Stimulated activated CD8-positive, alpha-beta memory T cell treated with anti-CD3 and anti-CD28 coated beads, Interleukin-7, amount 100 ng/mL, for 4 hours (primary cell): ENCODE measurements at places on chromosomes 2 and 18.

GRCh38 chr2:8652774-8653426 lies 29.0 kb upstream of the ID2 start:
- no peak for DNase-seq

DNA sequence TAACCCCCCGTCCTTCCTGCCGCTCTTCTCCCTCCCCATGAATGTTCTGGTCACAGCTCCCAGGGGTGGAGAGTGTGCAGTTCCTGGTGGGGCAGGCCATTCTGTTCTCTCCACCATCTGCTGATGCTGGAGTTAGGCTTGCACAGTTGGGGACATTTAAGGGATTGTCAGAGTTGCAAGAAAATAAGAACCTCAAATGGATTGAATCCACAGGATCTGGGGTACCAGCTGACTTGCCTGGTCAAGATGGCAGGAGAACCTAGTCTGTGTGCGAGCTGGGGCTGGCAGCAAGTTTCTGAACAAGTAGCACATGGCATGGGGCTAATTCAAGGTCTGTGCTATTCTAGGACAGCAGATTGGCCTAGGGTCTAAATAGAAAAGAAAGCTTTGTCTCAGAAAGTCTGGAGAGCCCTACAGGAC lies 60.8 kb upstream of the TXNDC2 start:
- DNase-seq: no peak

GRCh38 chr2:50492477-50492851 lies 539.5 kb downstream of the NRXN1 start:
- no peak for DNase-seq

DNA sequence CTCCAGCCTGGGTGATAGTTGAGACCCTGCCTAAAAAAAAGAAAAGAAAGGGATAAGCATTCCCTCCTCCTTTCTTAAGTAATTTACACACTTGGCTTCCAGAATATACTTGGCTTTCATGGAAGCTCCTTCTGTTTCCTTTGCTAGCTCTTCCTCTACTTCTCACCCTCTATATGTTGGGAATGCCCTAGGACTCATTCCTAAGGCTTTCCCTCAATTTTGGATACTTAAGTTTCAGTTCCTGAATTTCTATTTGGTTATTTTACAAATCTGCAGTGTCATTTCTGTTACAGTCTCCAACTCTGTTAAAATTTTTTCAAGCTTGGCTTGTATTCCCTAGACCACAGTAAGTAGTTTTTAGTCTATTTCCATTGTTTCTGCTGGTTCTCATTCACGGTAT lies 23.6 kb downstream of the SP3 start:
- DNase-seq: no peak

- DNase-seq: no peak
Observed at GRCh38 chr2:15425712-15426111, 135.4 kb downstream of the NBAS start.

- no peak for DNase-seq
Observed at GRCh38 chr2:162295009-162295408, 23.5 kb downstream of the IFIH1 start.

GRCh38 chr2:126496493-126496892 lies 159.5 kb upstream of the GYPC start:
- DNase-seq: no peak

GRCh38 chr2:237590272-237591140 lies at the start of gene RAB17:
Gene RAB17, minus strand, starts transcription at chr2:237590734. Its CDS starts 4,580 bp downstream, at chr2:237586154.
- no peak for DNase-seq

- DNase-seq: no peak
Observed at GRCh38 chr2:191638079-191638801, 39.7 kb upstream of the NABP1 start.

DNA sequence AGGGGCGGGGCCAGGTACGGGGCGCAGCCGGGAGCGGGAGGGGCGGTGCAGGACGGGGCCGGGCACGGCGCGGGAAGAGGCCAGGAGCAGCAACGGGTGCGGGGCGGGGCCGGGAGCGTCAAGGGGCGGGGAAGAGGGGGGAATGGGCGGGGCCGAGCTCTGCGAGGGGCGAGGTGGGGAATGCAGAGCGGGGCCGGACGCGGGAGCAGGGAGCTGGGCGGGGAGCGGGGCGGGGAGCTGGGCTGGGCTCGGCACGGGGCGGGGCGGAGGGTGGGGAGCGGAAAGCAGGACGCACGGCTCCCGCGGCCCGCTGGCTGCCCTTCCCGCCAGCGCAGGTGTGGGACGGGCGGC lies at the start of gene IMPA2:
TSS of gene IMPA2 (plus strand) at position 316 of the 351 bp plus-strand sequence. CDS start 163 bp downstream, outside the sequence.
- no peak for DNase-seq

GRCh38 chr2:77521931-77522470 lies at the start of gene LRRTM4:
Gene LRRTM4, minus strand, starts transcription at chr2:77522376.
- no peak for DNase-seq

DNA sequence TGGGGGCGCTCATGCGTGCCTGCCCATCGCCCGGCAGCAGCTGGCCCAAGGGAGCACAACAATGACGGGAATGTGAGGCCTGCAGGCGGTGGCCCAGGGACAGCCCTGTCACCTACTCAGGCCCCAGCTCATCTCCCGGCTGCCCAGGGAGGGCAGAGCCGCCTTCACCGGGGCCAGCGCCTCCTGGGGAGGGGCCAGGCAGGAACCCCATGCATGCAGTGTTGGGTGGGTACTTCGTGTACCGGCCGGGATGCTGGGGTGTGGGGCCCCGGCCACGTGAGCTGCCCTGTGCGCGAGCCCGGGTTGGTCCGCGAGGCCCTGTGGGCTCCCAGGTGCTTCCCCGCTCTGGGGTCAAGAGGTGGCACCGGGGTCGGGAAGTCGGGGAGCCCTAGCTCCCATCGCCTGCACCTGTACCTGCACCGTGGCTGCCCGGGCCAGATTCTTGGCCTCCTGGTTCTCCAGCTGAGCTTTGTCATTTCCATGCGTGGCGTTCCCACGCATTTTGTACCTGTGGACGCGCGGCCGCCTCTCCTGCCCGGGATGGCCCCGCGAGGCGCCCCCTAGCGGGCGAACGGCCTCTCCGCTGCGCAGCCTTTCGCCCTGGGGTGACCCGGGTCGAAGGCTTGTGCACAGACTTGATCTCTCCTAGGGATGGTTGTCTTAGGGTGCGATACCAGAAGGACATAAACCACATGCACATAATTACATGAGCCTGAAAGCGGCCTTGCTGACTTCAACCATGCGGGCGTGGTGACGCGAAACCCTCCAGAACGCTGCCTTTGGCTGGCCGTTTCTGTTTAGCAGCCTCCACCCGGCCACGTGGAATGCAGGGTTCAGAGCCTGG lies 950 bp downstream of the KLHL30 start:
- no peak for DNase-seq

DNA sequence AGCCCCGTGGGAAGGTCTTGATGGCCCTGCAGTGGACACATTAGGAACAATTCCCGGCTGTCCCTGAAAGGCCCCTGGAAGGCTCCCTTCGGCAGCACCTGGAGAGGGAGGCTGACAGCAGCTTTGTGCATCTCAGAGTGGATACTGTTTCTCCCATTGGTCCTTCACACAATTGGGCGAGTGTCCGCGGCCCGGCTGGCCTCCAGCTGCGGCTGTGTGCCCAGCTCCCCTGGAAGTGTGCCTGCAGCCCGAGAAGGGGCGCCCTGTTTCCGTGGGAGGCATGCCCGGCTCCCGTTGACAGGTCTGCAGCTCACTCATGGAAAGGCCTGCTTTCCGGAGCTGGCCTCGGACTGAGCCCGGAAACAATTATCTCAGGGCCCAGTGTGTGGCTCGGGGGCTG lies 103.7 kb downstream of the LPIN1 start:
- DNase-seq: no peak

DNA sequence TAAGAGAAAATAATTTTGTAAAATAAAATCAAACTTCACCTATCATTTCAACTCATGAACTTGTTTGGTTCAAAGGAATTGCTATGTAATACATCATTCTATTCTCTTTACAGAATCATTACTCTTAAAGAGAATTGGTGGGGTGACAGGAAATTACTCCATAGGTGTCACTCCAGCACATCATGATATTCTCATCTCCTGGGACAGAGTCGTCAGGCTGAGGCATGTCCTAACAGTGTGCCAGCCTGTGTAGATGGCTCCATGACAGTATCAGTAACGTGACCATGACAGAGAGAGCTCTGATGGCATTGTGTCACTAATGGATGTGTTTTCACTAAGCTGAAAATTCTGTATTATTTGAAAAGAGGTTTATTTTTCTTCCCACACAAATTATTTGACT lies 13.9 kb downstream of the SPATS2L start:
- no peak for DNase-seq

GRCh38 chr2:165796819-165797530 lies 2.9 kb upstream of the GALNT3 start:
- DNase-seq: no peak
